Umbilical cord (tissue), 2 donors: ENCODE measurements at places on chromosomes 4 and X.

DNA sequence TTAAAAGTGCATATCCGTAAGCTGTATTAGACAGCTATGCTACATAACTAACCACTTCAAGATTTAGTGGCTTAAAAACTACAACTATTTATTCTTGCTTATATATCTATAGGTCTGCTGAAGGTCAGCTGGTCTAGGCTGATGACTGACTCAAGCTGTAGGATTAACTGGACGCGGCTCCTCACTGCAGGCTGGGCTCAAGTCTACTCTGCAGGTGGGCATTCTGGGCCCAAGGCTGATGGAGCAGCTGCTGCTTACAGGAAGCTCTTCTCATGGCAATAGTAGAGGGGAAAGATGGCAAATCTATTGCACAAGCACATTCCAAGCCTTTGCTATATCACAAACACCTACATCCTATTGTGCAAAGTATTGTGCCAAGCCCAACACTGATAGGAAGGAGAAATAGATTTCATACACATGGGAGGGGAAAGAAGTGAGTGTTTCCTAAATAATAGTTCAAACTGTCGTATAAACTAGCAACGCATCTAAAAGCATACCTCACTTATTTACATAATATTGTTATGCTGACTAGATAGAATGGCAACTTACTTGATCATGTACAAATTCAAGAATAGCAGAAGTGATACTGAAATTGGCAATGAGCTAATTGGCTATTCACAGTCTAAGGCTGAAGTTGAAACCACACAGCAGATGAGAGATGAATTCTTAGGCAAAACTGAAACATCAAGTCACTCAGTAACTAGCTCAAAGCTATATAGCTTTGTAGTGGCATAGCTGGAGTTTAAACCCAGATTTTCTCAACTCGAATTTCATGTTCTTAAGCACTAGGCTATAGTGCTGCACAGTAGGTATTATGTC lies 263.8 kb downstream of the NKX6-1 start:
- DNase-seq, result no peak

DNA sequence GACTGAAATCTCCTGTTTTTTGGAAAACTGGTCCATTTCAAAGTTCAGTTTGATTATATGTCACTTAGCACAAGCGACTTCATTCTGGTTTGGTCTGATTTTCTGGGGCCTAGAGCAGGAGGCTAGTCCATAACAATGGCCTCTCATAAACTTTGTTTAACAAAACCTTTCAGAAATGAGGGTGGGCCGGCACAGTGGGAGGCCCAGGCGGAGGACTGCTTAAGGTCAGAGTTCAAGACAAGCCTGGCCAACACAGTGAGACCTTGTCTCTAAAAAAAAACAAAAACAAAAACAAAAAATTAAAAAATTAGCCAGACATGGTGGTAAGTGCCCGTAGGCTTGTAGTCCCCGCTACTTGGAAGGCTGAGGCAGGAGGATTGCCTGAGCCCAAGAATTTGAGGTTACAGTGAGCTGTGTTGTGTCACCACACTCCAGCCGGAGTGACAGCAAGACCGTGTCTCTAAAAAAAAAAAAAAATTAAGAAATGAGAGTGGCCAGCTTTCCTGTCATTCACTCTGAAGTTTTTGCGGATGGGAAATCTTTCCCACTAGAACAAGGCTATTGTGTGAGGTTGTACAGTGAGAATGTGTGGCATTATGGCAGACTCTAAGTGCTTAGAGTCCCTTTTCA lies 1.2 kb upstream of the PLAC8 start:
- no peak for DNase-seq

- DNase-seq, result no peak
Measured at GRCh38 chr4:29037501-29037900, 1682.7 kb upstream of the PCDH7 start.

GRCh38 chr4:93842601-93843252 lies 14.2 kb downstream of the ATOH1 start:
- DNase-seq, result no peak

DNA sequence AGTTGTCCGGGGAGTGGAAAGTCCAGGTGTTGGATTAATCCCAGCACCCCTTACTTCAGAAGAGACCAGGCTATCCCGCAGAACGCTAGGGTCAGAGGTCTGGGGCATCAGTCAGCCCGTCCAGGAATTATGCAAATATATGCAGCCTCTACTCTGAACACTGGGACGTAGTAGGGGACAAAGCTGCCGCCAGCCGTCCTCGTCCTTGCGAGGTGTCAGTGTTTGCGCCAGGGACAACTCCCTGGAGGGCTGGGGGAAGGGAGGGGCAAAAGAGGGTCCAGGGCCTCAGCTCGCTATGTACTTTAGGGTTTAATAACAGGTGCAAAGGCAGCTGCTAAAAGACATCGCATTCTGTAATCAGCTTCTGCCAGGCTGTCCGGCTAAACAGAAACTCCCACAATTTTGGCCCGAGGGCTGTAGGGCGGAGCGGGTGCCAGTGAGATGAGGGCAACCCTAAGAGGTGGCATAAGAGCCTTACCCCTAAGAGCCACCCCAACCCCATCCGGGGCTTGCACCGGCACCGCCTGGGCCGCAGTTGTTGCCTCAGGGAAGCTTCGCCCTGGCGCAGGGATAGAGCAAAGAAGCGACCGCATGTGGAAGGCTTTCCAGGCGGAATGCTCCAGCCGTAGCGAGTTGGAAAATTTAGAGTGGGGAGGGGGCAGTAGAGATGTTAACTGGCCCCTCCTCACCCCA lies 8.4 kb downstream of the HAND2 start:
- DNase-seq, result no peak

- no peak for DNase-seq
Measured at GRCh38 chr4:8665406-8666360, 73.1 kb downstream of the CPZ start.

DNA sequence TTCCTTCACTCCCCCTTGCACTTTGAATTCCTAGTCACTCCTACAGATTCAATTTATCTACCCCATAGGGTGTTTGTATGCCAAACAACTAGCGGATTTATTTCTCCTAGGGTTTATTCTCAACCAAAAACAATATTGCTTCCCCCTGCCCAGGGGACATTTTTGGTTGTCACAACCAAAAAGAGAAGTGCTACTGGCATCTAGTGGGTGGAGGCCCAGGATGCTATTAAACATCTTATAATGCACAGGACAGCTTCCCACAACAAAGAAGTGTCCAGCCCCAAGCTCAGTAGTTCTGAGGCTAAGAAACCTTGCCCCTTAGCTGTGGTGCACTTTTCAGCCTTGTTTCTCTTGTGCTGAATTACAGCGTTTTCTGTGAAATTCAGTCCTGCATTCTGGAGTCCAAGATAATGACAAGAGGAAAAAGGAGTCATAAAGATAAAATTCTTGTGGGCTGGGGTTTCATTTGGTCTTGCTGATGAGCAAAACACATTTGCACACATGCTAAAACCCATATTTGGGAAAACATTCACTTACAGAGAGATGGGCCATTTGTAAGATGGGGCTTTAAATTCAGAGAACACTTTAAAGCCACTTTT lies 11.2 kb upstream of the SYTL4 start:
- peak; percentile 23 for DNase-seq

DNA sequence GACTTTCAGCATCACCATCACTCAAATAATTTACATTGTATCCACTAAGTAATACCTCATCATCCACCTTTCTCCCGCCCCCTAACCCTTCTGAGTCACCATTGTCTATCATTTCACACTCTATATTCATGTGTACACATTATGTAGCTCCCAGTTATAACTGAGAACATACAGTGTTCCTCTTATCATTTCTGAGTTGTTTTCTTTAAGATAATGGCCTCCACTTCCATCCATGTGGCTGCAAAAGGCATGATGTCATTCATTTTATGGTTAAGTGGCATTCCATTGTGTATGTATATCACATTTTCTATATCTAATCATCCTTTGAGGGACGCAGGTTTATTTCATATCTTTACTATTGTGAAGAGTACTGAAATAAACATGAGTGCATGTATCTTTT lies 14.6 kb upstream of the NDST4 start:
- no peak for DNase-seq

DNA sequence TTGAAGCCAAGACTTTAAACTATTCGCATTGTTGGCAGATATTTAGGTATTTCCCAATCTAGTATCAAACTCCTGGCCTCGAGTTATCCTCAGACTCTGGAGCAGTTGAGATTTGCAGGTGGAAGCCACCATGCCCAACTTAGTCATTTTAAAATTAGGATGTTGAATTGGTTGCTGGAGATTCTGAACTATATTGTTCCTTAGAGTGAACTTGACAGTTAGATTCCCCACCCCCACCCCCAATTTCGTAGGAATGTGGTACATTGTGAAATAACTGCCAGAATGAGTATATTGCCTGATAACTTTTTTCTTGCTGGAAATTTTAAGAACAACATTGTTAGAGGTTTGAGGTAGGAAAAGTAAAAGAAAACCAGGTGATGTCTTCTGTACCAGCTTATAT lies 2.3 kb downstream of the NOCT start:
- DNase-seq, result no peak

DNA sequence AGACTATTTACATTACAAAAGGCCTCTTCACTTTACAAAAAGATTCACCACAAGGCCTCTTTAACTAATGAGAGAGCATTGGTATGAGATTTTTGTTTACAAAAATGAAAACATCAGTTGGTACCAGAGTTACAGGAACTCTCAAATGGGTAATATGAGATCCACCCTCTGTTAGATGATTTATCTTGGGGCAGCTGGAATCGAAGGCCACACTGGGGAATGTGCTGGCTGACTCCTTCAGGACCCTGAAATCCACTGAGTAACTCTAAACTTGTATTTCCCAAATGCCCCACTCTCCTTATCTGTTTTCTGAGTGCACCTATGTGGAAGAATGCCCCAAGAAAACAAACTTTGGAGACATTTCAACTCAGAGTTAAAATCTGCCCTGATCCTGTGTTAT lies 232.9 kb upstream of the F9 start:
- DNase-seq, result no peak

DNA sequence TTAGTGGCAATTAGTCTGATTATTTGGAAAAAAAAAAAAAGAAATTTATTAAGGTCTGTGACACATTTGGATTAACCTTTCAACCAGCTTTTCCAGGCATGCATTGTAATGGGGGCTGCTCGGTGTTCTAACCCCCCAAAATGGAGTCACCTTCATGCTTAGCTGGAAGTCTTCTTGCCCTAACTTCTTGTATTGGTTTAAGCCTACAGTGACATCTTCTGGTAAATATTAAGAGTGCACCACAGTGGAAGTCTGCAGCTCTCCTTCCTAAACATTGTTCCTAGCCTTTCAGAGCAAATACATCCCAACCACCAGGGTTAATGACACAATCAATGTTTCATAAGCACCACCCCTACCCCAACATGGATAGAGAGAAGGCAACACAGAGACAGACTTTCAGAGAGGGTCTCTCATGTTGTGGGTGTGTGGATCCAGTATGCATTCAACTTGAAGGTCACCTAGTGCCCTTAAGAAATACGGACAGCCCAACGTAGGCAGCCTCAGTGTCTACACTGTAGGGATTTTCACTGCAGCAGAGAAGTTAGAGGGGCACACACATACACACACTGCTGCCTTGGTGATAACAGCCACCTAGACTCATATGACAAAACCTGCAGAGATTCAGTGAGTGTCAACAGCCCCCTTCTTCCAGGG lies 142.9 kb upstream of the MBNL3 start:
- peak; percentile 33 for DNase-seq

DNA sequence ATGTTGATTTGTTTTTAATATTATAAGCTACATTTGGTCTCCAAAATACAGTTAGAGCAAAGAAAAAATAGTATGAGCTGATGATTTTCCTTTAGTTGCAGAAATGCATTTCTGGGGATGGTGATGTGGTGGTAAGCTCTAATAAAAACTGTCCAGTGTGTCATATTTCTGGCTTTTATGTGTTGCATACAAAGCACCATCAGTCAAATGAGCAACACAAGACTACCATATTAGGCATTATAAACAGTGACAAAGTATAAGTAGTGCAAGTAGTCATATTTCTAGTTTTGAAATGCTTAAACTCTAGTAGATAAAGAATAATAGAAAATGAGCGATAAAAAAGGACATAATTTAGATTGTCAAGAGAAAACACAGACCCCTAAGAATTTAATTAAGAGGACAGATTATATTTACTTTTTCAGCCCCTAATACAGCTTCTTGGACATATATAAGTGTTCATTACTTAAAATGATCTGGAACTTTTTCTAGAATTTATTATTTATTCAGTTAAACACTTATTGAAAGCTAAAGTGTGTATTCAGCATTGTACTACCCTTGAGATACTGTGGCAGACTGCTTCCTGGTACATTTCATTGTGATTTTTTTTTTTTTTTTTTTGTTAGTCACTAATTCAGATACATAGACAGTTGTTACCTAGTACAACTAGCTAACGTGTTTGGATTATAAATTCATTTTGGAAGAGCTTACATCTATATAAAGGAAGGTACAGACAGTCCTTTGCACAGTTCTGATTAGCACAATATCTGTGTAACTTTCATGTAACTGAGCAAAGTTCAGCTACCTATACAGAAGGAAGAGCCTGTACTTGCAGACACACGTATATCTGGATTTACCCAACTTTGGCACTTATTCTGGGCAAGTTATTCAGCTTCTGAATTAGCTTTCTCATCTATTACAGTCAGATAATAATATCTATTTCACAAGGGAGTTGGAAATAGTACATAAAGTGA lies 22.3 kb downstream of the RAP1GDS1 start:
- DNase-seq, result peak; percentile 11

- no peak for DNase-seq
Measured at GRCh38 chr4:113564493-113564892, 197.0 kb downstream of the CAMK2D start.

DNA sequence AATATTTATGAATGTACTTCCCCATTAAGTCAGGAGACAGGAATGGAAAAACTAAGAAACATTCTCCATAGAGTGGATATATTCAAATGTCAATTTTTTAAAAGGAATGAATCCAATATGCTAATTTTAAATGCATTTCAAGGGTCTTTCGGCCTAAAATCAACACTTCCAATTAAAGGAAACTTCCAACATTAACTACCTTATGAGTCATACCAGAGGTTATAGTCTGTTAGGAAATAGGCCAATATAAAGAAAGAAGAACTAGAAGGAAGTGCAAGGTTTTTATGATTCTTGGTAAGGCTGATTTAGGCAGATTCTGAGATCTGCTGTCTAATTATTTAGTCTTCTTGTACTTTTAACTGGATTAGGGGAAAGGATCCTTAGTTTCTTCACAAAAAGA lies 260.1 kb upstream of the EDNRA start:
- no peak for DNase-seq

- peak; percentile 82 for DNase-seq
Measured at GRCh38 chr4:89024051-89024675, 32.8 kb downstream of the FAM13A start.

DNA sequence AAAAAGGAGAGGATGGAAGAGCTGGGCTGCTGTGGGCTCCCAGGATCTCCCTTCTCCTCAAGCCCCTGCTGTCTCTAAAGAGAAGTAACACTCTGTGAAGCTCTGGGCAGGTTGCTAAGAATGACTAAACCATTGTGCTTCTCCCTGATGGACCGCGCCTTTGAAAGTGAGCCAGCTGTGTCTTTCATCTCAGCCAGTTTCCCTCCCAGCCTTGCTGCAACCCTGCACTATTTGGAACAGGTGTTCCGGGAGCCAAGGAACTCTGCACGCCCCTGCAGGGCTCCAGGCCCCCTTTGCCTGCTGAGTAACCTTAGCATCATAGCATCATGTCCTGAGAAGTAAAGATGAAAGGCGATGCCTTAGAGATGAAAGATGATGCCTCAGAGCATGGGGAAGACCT lies 39.7 kb downstream of the SMIM20 start:
- DNase-seq, result no peak
